Hematopoietic multipotent progenitor cell treated with erythropoietin and hydrocortisone succinate and interleukin-3 and kit ligand, for 15 days (in vitro differentiated cells): ENCODE measurements at places on chromosomes 11 and 22.

GRCh38 chr11:69899957-69900821, 81.0 kb upstream of the FGF3 start:
- DNase-seq = no peak

GRCh38 chr22:50074056-50074455, 11.2 kb downstream of the MLC1 start:
- DNase-seq = no peak

- no peak for DNase-seq
Measured at GRCh38 chr22:46632646-46633249, 12.6 kb downstream of the GRAMD4 start.

DNA sequence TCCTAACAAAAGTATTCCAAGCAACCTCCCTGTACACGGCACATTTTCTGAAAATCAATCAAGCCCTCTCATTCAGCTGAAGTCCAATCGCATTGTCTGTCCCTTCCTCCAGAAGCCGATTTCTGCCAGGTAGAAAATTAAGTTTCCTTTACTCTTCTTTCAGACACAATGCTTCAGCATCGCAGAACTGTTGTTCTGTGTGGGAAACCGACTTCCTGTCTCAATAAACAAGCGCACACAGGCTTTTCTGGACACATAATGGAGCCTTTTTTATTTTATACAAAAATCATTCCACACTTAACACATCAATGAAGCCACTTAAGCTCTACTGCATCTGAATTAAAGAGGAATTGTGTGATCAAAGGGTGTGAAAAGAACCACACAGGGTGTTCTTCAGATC, 75.6 kb downstream of the BLID start:
- DNase-seq = no peak

- no peak for DNase-seq
Measured at GRCh38 chr11:92601048-92601447, 368.4 kb upstream of the MTNR1B start.

- peak; percentile 70 for DNase-seq
Measured at GRCh38 chr11:406796-407650, 7.8 kb downstream of the SIGIRR start.

- no peak for DNase-seq
Measured at GRCh38 chr22:27401321-27401720, 400.2 kb downstream of the MN1 start.

GRCh38 chr11:76910620-76911414, 50.1 kb downstream of the ACER3 start:
- DNase-seq = no peak

DNA sequence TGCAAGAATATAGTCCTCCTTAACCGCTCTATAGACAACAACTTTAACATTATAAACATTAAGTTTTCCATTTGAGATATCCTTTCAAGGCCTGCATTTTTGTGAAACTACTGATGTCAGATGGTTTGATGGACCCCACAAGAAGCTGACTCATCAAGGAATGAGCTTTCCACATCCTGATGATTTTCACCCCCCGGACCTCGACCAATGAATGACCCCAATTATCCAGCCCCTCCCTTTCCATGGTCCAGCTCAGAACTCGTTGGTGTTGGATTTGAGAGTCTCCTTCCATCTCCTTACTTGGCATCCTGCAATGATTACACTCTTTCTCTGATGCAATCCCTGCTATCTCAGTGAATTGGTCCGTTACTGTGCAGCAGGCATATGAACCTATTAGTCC, 31.8 kb upstream of the GUCY1A2 start:
- DNase-seq = no peak

DNA sequence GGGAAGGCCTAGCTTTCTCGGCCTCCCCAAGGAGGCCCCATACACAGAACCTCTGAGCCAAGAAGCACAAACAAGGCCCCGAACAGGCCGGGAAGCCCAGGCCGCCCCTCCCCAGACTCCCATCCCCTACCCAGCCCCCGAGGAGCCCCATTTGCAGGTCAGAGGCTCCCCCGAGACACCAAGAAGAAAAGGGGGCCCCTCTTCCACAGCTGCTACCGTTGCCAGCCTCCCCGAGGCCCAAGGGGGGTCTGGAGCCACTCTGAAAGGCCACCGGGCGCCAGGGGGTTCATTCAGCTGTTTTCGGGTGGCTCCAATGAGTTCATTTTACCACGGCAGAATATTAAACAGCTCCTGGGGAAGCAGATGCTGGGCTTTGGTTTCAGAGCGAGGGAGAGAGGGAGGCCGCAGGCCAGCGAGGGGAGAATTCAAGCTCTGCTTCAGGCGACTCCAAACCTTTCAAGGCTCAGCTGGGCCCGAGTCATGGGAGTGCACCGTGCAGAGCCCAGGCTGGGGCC, 28.5 kb downstream of the MN1 start:
- no peak for DNase-seq

GRCh38 chr11:46001448-46001914, 79.0 kb downstream of the LARGE2 start:
- DNase-seq = no peak

- no peak for DNase-seq
Measured at GRCh38 chr11:16806791-16807190, 68.3 kb downstream of the C11orf58 start.

DNA sequence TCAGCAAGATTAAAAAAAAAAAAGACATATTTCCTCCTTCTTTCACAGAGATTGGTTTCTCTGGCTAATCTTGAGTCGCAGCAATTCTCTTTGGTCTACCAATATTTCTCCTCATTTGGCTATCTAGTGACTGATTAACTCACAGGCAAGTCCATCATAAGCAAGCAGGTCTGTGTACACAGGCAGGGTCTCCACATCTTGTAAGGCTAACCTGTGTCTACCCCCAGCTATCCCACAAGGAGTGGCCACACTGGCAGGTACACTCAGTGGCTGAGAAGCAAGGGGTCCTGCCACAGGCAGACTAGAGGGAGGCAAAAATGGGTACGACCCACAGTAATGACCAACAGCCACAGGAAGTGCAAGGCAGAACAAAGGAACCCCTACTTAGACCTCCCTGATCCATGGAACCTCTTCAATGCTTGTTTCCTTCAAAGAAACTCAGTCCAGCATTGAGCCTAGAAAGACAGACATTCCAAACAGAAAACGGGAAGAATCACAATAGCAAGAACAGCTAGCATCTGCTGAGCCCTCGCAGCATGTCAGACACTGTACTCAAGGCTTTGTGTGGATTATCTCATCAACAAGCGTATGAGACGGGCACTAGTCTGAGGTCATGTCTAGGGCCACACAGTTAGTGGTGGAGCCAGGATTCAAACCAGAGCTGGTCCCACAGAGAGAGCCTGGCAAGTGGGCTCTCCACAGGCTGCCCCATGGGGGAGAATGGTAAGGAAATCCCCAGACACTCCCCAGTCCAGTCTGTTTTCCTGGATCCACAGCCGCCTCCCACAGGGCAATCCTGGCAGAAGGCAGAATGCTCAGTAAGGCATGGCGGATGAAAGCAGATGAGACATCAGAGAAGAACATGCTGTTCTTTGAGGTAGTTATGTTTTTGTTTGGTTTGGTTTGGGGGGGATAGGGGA, 34.3 kb downstream of the PLEKHA7 start:
- DNase-seq = no peak

- no peak for DNase-seq
Measured at GRCh38 chr11:117414724-117415123, 87.1 kb downstream of the CEP164 start.

DNA sequence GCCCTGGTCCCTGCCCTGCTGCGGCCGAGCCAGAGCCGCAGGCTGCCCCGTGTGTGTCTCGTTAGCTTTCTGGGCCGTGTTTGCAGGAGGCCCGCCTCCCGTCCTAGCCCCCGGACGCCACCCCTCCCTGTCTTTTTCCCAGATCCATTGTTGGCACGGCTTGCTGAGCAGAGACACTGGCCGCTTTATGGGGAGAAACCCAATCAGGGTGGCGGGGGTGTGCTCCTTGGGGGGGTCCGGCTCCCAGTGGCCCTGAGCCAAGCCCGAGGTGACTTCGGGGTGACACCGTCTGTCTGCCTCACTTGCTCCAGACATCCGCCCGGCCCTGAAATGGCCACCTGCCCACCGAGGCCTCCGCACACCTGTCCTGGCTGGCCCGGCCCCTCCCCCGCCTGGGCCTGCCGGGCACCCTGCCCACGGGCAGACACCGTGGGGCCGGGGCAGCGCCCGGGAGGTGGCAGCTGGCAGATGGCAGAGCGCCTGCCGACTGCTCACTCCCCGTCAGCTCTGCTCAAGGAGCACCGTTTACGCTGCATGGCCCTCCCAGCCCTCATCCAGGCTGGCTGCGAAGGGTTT, 43.1 kb upstream of the PPARA start:
- no peak for DNase-seq

- DNase-seq = no peak
Measured at GRCh38 chr11:27842290-27842689, 142.0 kb upstream of the BDNF start.

GRCh38 chr22:28548406-28548805, 131.2 kb downstream of the TTC28 start:
- DNase-seq = no peak

DNA sequence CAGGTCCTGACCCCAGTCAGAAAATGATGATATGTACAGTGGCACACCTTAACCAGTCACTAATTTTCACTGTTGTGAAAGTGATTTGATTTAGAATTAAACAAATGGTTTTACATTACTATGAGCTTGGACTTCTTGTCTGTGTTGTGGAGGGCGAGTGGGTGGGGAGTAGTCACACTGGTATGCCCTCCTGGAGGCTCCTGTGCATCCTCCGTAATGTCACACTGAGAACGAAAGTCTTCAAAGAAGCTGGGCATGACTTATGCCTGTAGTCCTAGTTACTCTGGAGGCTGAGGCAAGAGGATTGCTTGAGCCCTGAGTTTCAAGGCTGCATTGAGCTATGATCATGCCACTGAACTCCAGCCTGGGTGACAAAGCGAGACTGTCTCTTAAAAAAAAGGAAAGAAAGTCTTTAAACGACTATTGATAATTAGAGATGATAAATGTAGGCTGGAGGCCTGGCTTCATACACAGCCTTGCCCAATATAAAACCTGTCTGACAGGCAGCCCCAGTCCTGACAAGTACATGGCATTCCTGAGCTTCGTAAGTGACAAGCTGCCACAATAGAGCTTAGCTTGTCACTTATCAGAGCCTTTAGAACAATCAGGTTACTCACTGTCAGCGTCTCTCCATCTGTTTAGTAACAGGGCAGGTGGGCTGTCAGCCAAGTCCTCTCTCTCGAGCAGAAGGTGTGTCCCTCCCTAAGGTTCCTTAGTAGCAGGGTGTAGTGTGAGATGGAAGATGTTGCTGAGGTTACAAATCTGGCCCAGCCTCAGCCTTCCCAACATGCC, 5.0 kb upstream of the LIMK2 start:
- DNase-seq = no peak

DNA sequence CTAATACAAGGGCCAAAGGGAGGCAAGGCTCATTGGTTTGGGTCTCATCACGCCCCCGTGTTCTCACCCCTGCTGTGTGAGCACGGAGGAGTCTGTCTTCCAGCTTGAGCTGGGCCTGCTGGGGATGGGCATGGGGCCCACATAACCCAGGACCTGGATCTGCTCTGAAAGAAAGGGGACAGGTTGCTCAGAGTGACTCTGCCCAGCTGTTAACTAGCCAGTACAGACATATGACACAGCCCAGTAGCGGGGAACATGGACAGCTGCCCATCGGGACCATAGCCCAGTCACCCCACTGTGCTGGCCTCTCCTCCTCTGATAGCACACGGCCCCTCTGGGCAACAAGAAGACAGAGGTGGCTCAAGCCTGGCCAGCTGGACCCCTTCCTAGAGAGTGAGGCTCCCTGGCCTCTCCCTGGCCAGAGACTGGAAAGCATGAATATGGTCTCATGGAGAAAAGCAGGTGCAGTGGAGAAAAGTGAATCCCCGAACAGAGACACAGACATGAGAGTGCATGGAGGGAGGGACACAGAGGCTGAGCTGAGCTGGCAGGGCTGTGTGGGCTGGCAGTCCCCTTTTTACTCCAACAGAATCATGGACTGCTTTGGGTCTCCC, 973.9 kb downstream of the BRD1 start:
- no peak for DNase-seq

DNA sequence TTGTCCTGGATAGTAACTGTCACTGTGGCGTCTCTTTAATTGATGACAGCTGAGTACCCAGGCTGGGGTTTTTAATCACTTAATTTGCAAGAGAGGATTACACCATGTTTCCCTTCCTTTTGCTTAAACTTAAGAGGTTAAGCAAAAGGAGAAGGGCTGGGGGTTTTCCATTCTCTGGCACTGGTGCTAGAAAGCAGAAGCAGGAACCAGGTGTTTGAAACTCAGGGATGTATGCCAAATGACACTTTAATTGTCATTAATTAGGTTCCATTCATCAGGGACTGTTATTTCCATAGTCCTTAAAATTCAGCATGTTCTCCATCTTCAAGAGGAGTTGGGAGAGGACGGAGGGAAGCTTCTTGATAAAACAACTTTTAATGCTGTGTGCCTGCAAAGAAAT, 746.2 kb downstream of the NELL1 start:
- no peak for DNase-seq

- no peak for DNase-seq
Measured at GRCh38 chr11:132284048-132284447, 913.6 kb downstream of the NTM start.

- no peak for DNase-seq
Measured at GRCh38 chr11:88169471-88169870, 5.8 kb downstream of the RAB38 start.

DNA sequence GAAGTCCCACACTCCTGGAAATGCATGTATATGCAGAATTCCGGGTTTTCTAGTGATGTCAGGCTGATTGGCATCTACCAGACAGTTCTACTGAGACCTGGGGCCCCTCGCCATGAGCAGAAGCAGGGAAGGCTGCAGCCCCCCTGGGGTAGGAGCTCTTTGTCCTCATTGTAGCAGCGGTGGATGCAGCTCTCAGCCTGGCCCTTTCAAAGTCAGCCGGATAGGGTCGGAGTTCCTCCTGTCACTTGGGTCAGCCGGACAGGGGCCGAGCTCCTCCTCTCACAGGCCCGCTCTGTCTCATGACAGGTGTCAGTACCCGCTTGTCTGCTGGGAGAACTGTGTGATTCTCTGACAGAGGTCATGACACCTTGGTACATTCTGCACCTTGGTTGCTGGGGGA, 30.0 kb downstream of the MRGPRD start:
- no peak for DNase-seq

- DNase-seq = no peak
Measured at GRCh38 chr11:126154691-126155090, 56.8 kb downstream of the RPUSD4 start.

GRCh38 chr11:17528181-17528691, 16.0 kb downstream of the USH1C start:
- peak; percentile 10 for DNase-seq

GRCh38 chr11:8707541-8708191, 25.1 kb downstream of the RPL27A start:
- no peak for DNase-seq

GRCh38 chr11:57348052-57348451, 9.9 kb downstream of the P2RX3 start:
- DNase-seq = no peak

DNA sequence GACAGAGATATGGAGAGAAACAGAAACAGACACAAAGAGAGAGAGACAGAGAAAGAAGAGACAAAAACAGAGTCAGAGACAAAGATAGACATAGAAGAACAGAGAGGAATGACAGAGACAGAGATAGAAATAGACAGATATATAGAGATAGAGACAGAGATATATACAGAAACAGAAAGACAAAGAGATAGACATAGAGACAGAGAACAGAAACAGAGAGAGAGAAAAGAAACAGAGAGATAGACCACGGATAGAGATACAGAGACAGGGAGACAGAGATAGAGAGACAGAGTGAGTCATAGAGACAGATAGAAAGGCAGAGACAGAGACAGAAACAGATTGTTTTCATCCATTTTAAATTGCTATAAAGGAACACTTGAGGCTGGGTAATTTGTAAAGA, 12.3 kb upstream of the MPEG1 start:
- DNase-seq = no peak
